GM12864 (cell line): ENCODE measurements at places on chromosomes 7 and 10.
A peak's percentile ranks its signal among the peaks of the same experiment; 100 is the strongest.

DNA sequence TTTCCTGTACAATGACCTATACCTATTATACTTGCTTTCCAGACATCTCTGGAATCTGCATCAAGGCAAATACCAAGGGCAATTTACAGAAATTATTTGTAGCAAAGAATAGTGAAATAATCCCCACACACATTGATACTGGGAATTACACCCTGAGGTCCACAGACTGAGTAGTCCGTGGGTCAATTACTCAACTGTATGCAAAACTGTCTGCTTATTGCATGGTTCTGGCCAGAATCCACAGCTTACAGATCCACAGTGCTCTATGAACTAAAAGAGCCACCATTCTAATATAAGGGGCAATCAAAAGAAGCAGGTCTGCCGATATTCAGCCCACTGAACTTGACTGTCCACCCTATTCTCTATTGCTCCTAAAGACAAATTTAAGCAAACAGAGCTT lies 5.7 kb downstream of the CHCHD3 start:
- DNase-seq, result no peak

GRCh38 chr7:41010418-41010817 lies 692.5 kb downstream of the INHBA start:
- no peak for DNase-seq

- DNase-seq, result no peak
Measured at GRCh38 chr10:31622978-31623377, 304.0 kb downstream of the ZEB1 start.

DNA sequence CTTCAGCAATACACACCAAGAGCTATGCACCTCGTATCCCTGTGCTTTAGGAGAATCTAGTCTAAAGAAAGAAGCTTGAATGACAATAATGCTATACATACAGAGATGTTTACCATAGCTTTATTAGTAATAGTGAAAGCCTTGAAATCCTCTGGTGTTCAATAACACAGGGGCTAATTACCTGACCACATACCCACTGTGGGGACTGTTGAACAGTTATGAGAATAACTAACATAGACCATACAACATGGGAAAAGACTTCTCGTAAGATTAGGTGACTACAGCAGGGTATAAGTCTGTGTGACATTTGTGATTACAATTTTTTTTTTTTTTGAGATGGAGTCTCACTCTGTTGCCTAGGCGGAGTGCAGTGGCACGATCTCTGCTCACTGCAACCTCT lies 111.0 kb downstream of the SORBS1 start:
- DNase-seq, result no peak

DNA sequence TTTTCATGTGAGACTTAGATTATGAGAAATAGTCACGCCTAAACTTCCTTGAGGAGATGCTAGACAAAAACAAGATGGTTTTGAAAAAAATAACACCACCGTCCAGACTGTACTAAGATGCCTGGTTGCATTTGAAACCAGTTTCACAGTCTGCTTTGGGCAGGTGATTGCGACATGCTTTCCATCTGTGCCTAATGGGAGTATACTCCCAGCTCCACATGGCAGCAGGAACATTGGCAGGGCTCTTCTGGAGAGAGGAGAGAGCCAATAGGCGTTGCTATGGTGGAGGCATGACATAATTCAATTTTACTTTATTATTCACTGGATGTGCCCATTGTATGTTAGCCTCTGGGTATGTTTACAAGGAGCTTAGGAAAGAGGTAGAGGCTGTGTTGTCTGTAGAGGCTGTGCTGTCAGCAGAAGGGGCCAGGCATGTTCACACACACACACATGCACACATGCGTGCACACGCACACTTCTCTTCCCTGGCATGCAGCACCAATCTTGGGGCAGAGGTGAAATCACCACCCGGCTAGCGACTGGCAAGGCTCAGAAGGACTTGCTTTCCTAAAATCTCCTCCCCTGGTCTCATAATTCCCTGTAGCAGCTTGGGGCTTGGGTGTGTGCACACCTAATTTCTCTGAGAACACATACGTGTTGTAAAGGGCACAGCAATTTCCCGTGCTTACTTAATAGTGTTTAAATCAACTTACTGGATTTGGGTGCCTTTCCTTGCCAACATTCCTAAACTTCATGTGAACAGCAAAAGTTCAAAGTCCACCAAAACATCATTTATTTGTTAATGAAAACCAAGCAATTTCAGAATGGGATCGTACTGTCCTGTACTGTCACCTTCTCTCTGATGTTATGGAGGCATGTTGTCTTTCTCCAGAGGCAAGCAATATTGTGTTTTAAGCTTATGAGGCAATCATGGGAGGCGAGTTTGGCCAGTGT lies 162.1 kb downstream of the TCF7L2 start:
- no peak for DNase-seq

GRCh38 chr7:152335900-152336571 lies 99.8 kb downstream of the KMT2C start:
- DNase-seq, result no peak

DNA sequence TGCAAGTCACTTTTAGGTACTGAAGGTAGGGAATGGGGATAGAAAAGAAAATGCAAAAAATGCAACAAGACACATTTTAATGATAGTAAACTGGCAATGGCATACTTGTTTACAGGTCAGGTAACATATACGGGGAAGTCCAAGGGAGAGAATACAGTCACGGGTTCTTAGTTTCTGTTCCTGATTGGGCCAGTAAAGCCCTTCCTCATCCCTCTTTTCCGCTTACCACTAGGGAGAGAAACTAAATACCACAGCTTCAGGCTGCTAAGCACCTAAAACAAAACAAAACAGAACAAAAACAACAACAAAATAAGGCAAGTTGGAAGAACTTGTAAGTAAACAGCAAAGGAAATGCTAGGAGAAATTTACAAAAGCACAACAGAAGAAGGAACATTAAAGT lies 65.2 kb upstream of the OGDHL start:
- no peak for DNase-seq

GRCh38 chr10:129192344-129193128 lies 274.5 kb upstream of the MGMT start:
- no peak for DNase-seq

DNA sequence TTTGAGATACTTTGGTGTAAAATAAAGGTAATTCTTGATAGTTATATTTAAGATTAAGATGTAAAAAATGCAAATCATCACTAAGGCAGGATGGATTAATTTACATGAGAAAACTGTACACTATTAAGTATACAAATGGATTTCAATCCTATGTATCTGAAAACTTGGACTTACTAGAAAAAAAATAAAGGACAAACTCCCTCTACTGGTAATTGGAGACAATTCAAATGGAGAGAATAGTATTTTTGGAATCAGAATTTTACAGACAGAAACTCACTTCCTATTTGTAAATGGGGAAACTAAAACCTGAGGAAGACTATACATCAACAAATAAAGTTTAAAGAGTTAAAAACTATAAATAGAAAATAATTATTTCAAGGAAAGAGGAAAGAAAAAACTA lies 62.6 kb downstream of the CUL2 start:
- DNase-seq, result no peak

GRCh38 chr10:124597846-124598165 lies 136.2 kb downstream of the LHPP start:
- no peak for DNase-seq

- no peak for DNase-seq
Measured at GRCh38 chr7:8601121-8601520, 167.7 kb downstream of the NXPH1 start.

DNA sequence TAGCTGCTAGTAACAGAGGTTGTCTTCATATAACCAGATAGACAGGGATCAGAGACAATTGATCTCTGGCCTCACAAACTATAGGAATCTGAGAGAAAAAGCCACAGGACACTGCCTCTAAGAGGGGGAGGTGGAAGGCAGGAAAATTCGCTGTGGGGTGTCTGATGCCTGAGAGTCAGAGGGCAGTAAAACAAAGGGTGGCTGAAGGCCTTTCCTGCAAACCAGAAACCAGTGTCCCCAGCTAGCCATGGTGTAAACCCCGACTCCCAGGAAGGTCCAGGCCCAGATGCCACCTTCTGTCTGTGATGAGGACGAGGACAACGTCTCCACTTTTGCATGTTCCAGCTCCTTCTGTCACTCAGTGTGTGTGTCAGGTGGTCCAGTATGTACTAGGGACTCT lies 215.1 kb downstream of the ADARB2 start:
- no peak for DNase-seq

DNA sequence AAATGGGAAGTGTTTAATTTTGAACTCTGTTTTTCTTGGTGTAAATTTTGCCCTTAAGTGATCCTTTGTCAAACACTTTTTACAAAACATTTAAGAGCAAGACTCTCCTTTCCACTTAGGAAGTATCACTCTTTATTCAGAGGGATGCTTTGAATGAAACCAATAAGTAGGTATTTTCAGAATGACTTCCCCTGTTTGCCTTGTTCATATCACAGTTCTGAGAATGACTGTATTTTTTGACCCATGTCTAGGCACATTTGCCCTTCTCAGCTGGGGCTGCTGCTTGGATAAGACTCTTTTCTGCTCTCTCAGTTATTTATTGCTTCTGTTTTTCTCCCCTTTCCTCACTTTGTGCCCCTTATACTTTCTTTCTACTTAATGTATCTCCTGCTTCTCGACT lies 98.2 kb downstream of the CCNY start:
- no peak for DNase-seq

DNA sequence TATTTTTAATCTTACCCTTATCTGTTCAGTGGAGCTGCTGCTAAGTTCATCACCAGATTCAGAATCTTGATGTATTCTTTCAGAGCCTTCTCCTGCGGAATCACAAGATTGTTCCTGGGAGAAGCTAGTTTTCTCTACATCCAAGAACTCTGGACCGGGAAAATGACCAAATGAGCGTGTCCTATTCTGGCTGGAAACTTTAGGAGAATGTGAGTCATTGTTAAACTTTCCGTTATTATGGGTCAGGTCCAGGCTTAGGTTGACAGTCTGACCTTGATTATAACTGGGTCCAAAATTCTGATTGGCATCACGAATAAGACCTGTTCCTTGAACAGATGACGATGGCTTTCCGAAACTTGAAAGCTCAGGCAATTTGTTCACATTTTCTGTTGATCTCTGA lies 20.5 kb downstream of the ARHGAP12 start:
- DNase-seq, result no peak

GRCh38 chr10:86757113-86757972 lies 924 bp downstream of the BMPR1A start:
- no peak for DNase-seq

DNA sequence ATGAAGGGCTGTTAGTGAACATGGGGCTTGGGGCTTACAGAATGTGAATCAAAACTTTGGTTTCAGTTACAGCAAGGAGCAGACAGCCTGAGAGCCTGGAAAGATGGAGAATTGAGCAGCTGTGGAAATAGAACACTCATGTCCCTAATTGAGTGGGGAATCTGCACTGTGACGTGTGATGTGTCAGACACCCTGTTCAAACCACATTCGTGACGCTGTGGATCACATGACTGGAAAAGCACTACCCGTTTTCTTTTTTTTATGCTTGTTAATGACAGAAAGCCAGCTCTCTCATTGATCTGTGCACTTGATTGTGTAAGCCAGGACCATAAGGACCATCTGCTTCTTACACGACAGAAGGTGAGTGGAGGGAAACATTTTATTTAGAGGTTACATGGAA lies 15.1 kb upstream of the TBX20 start:
- DNase-seq, result no peak

- peak; percentile 3 for DNase-seq
Measured at GRCh38 chr10:78763651-78764395, 304.9 kb upstream of the ZMIZ1 start.

DNA sequence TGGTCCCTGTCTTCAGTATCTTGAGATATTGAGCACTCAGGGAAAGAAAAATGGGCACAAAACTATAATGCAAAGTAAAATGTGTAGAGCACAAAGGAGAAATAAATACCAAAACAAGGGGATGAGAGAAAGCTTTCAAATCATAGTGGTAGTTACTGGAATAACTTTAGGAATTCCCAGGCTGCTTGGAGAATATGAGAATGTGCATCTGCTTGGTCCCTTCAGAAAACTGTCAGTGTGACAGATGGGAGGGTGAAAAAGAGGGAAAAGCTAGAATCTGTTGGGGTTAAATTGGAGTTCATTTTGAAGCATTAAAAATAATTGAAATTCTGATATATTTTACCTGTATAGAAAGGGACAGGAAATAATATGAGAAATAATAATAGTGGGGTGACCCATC lies 15.3 kb downstream of the ST7 start:
- no peak for DNase-seq

GRCh38 chr7:151822541-151823181 lies 54.3 kb downstream of the PRKAG2 start:
- DNase-seq, result no peak

DNA sequence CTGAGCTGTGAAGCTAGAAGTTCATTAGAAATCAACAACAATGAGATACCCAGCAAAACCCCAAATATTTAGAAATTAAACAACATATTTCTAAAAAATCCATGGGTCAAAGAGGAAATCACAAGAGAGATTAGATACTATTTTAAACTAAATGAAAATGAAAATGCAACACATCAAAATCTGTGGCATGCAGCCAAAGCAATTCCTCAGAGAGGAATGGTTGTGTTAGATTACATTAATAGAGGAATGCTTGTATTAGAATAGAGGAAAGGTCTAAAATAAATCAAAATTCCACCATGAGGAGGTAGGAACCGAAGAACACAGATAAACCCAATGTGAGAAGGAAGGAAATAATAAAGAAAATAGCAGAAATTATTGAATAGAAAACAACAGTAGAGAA lies 642.1 kb upstream of the GALNT17 start:
- no peak for DNase-seq

GRCh38 chr7:108719631-108720030 lies 150.0 kb downstream of the DNAJB9 start:
- no peak for DNase-seq

DNA sequence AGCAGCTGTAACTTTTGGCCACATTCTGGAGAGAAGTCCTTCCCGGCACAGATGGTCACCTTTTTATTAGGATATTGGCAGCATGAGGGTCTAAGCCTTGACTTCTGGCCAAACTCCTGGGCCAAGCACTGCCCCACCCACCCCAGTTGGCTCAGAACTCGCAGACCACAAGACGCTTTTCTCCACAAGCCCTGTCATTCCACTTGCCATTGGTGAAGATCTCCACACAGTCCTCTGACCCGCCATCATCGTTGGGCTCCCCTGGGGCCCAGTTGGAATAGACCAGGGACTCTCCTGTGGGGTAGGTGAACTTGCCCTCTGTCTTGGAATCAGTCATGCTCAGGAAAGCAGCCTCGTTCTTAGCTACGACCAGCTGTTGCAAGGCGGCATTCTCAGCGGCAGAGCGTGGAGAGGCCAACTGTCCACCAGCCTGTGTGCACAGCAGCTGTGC lies 11.2 kb downstream of the SFTPD start:
- DNase-seq, result no peak

- no peak for DNase-seq
Measured at GRCh38 chr10:108849688-108850087, 1073.6 kb downstream of the XPNPEP1 start.

GRCh38 chr7:506391-506831 lies 13.2 kb downstream of the PDGFA start:
- no peak for DNase-seq

- DNase-seq, result no peak
Measured at GRCh38 chr10:27100813-27101347, 586 bp upstream of the ANKRD26 start.
